ENCODE measurements at places on chromosomes 4 and X. TPM values are rescaled to one million over a fixed set of nuclear protein-coding genes. Genes with fewer than 3 reads are reported as not detected.

The EDA gene
- 4.2 TPM for total RNA-seq

- DNase-seq, result peak; percentile 7
These were observed 28.6 kb upstream of the ARHGAP24 start for GRCh38 chr4:85446141-85446861.

The ALG13 gene
- total RNA-seq, result 21.6 TPM

GRCh38 chr4:109211671-109212070, 90.8 kb downstream of the COL25A1 start:
- no peak for DNase-seq

The DBET gene
- total RNA-seq, result not detected
